Cardiac muscle cell (in vitro differentiated cells and primary cell): ENCODE measurements at places on chromosomes 1 and 21. TPM values are rescaled to one million over a fixed set of nuclear protein-coding genes. Genes with fewer than 3 reads are reported as not detected.
A peak's percentile ranks its signal among the peaks of the same experiment; 100 is the strongest.

- DNase-seq: no peak
These were observed 93.8 kb upstream of the PLPPR4 start for GRCh38 chr1:99170516-99170915.

DNA sequence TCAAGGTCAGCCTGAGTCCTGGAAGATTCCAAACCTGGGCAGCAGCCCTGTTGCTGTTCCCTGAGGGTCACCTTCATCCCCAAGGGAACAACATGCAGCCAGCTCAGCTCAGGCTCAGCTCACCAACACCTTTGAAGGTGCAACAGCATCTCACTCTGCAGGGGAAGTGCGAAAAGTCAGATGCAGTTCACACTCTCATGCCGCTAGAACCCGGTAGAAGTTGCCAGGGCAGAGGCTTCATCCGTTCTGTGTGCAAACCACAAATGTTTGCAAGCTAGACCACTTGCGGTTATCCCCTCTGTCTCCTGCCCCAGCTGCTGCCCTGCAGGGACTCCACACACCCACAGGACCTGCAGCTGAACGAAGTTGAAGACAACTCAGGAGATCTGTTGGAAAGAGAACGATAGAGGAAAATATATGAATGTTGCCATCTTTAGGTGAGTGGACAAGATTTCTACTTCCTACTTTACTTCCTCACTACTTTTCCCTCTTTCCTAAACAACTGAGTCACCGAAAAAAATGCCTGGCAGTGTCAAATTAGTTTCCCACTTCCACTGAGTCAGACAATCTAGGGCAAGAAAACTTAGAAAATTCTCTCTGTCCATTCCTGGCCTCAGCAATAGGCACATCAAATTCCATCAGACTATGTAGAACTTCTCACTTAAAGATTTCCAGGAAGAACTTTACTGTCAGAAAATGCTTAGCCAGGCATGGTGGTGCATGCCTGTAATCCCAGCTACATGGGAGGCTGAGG is 1.8 kb upstream of the FCRL6 start:
- DNase-seq: no peak

GRCh38 chr1:81304187-81304586 is 496.5 kb upstream of the ADGRL2 start:
- peak; percentile 38 for DNase-seq

DNA sequence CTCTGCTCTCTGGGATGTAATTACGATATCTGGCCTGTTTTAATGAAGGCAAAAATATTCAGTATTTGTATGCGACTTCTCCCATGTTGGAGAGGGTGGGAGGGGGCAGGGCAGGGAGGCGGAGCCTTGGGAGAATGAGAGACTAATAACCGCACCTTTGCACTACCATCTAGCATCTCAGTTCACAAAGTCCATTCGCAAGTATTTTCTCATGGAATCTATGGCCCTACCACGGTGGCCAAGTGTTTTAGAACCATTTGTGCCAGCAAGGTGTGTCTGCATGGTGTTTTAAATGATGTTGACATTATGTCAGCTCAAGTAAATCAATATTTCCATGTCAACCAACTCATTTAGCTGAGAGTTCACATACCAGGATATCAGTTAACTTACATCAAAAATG is 14.3 kb upstream of the BLACAT1 start:
- no peak for DNase-seq

DNA sequence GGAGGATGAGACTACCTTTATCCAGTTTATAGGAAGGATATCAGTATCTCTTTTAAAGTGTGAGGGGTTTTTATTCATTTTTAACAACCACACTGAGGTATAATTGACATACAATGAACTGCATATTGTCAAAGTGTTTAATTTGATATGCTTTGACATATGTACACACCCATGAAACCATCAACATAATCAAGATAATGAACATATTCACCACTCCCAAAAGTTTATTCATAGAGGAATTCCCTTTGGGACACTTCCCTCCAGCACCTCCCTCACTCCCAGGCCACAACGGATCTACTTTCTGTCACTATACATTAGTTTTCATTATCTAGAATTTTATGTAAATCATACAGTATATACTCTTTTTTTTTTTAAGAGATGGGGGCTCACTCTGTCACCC is 63.4 kb upstream of the MCOLN3 start:
- no peak for DNase-seq

DNA sequence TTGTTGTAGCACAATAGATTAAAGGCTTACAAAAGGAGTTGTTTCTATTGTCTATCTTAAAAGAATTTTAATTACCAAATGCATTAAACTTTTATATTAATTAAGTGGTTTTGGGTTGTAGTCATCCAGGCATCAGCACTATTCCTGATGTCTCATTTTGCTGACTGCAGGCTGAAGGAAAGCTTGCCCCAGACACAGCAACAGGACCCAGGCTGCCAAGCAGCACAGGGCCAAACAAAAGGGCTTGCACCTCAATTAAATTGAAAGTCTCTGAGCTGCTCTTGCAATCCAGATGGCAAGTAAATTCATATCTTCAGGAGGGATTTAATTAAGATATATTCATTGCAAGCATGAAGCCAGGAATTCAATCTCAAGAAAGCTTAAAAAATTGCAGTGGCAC is 80.7 kb upstream of the CHODL start:
- DNase-seq: no peak

DNA sequence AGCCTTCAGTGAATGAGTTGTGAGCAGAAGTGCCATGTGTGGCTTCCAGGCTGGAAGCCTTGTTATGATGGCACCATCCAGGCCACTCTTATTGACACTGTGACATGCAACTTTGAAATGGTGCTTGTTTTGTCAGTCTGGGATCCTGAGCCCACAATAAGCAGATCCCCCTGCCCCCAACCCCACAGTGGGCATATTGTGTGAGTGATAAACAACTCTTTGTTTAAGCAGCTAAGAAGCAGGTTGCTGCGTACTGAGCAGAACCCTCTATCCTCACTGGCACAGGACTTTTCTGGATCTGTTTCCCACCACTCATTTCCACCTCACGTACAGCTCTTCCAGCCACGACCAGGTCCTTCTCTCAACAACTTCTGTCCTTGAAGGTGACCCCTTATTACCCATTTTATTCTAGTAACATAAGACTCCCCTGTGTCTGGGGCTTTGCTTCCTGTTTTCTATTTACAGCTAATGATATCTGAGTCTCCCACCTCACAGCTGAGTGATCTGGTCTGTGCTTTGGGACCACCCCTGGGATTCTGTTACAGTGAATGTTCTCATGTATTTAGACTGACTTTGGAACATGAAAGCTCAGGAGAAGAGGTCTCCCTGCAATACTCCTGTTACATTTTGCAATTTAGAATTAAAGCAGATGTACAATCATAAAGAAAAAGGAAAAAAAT is 375.5 kb downstream of the PCP4 start:
- no peak for DNase-seq

- peak; percentile 14 for DNase-seq
These were observed 1.1 kb downstream of the COL9A2 start for GRCh38 chr1:40315795-40316594.

GRCh38 chr1:23916209-23917131 is 3.3 kb upstream of the CNR2 start:
- DNase-seq: peak; percentile 79

GRCh38 chr1:171800342-171800741 is 18.9 kb downstream of the METTL13 start:
- DNase-seq: no peak

DNA sequence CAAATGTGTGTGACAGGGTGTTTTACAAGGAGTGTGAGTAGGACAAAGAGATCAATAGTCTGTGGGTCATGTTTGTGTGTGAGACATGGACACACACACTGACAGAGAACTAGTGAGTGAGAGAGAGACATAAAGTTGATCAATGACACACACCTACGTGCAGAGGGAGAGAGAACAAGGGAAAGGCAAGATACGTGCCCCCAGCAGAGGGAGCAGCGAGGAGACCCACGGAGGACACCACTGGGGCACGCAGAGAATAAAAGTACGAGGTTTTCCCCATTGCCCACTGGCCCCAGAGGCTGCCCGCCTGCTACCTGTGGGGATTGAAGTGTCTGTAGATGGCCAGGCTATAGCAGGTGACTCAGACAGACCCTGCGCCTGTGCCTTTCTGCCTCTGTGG is 130.2 kb upstream of the CSF3R start:
- no peak for DNase-seq

DNA sequence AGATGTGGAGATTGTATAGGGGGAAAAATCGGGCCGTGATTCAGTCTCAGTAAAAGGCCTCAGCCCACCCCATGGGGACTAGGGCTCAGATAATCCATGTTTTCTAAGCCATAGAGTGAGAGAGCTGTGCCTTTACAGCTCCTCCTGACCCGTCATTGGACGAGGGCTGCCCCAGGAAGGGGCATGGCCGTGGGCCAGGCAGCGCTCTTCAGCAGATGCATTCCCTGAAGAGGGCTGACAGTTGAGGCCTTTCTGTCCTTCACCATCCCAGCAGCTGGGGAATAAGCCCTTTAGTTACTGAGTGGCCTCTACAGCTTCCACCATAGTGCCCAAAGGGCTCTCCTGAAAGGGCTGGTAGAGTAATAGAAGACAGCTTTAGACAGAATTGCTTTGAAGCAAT is 57.2 kb downstream of the ST3GAL3 start:
- peak; percentile 16 for DNase-seq

DNA sequence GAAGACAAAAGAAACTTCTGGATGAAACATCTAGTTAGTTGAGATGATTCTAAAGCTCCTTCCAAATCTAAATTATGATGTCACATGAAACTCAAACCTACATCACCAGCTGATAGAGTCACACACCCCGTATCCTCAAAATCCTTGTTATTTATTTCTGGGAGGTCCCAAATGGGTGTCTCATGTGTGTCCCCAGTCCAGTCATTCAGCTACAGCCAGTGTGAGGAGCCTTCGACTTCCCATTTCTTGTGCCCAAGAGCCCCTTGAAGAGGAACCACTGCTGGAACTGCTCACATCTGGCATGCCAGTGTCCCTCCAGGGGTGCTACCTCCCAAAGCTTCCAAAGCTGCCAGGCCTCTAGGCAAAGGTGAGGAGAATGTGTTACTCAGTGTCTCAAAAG is 32.5 kb upstream of the KCNA3 start:
- DNase-seq: no peak

- DNase-seq: no peak
These were observed 19.7 kb downstream of the NFIA start for GRCh38 chr1:61102041-61102440.

GRCh38 chr21:25934130-25934529 is 199.4 kb downstream of the GABPA start:
- peak; percentile 82 for DNase-seq

GRCh38 chr1:109191377-109191776 is 22.3 kb upstream of the SARS1 start:
- DNase-seq: no peak

DNA sequence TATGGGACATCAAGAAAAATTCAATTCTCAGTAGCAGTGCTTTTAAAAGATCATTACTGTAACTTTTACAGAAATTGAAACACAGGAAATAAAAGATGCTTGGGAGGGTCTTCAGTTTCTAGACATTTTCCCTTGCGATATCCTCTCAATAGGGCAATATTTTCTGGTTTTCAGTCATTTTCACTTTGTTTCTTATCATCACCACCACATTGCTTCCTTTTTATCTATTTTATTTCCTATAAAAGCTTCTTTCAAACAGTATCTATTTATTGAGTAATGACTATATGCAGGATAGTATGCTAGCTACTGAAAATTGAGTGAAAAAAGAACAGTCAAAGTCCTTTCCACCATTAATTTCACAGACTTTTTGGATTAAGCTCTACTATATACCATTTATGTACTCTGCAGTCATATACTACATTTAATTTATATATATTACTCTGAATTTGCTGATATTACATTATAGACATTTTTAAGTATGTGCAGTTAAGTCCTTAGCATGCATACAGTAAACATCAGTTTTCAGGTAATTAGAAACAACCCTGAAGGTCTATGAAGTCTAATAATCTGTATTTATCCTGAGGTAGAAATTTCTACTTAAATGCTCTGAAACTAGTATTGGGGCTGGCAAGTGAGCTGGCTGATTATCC is 18.7 kb downstream of the TRMT1L start:
- DNase-seq: no peak

- peak; percentile 66 for DNase-seq
These were observed 414 bp downstream of the TMEM51 start for GRCh38 chr1:15153842-15154479.

DNA sequence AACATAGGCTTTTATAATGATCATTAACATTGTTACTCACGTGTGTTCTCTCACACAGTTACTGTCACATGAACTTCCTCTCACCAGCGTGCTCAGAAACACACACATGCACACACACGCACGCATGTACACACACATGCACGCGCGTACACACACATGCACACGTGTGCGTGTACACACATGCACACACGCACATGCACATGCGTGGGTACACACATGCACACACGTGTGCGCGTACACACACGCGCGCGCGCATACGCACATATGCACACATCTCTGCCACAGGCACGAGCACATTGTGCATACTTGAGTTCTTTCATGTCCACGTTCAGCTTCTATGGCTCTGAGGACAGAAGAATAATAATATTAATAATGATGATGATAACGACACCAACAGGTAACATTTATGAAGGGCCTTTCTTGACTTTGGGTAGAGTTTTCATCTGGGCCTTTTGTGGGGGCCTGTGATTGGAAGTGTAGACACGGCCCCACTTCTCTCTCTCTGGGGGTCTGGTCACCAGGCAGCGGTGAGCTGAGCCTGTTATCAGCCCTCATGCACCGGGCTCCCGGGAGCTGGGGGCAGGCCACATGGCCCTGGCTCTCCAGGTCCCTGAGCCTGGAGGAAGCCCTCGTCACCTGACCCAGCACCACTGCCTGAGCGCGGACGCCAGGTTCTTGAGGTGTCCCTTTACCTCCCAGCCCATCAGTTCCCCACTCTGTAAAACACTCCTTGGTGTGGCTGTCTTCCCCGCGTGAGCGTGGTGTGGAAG is 7.0 kb downstream of the EPHA8 start:
- no peak for DNase-seq

GRCh38 chr1:154157520-154158306 is 2.8 kb upstream of the NUP210L start:
- no peak for DNase-seq

HMGCS2 gene
- 0.15 TPM in 1 of 2 replicates, not detected in the other for polyA plus RNA-seq

FASLG gene
- not detected in 2 replicates for polyA plus RNA-seq

ACKR1 gene
- polyA plus RNA-seq: 0.33 TPM in 1 of 2 replicates, not detected in the other

LCE1C gene
- polyA plus RNA-seq: not detected in 2 replicates

AQP10 gene
- polyA plus RNA-seq: 5.4 and 20.6 TPM in 2 replicates

LORICRIN gene
- 0.19 TPM in 1 of 2 replicates, not detected in the other for polyA plus RNA-seq

DNM3 gene
- 0.49 TPM in 1 of 2 replicates, not detected in the other for polyA plus RNA-seq

OLIG1 gene
- polyA plus RNA-seq: 0.65 and 0.74 TPM in 2 replicates

RAD54L gene
- polyA plus RNA-seq: 5.9 and 13.6 TPM in 2 replicates

UQCRHL gene
- polyA plus RNA-seq: 2.5 and 3.2 TPM in 2 replicates
